ENCODE measurements at places on chromosomes 1 and 21.

DNA sequence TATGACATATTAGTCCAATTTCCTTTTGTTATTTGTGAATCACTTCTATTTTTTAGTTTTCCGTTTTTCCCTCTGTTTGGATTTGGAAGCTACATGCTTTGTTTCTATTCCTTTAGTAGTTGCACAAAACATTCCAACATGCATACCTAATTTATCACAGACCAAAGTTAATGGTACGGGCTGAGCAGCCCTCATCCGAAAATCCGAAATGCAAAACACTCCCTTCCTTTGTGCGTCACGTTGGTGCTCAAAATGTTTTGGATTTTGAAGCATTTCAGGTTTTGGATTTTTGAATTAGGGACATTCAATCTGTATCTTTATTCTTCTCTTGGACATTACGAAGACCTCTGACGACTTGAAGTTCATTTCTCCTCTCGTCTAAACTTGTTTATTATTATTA lies 124.8 kb downstream of the PCNX2 start:
- no peak for DNase-seq

- DNase-seq = no peak
Measured at GRCh38 chr1:9700340-9700739, 48.8 kb downstream of the PIK3CD start.

DNA sequence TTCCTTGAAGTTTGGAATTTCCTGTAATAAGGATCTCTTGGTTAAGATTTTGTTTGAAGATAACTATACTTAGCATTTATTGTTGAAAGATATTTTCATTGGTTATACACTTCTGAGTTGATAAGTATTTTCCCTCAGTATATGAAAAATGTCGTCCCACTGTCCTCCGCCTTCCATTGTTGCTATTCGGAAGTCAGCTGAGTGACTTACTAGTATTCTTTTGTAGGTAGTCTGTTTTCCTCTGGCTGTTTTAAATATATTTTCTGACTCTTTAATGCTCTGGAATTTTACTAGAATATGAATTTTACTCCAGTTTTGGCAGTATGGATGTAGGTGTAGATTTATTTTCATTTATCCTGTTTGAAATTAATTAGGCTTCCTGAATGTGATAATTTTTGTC lies 498.7 kb upstream of the NFIA start:
- no peak for DNase-seq

GRCh38 chr1:232704694-232705680 lies 75.1 kb upstream of the SIPA1L2 start:
- DNase-seq = no peak

DNA sequence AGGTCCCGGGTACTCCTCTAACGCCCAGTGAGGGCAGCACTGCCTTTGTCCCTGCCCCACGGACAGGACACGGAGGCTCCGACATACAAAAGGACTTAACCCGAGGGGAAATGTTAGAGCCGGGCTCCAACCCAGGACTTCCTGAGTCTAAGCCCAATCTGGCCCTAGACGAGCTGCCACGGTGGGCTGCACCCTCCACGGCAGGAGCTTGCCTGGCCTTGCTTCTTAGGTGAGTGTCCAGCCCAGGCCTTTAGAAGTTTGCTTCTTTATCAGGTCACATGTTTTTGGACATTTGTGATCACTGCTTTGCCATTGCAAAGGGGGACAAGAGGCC lies 11.0 kb upstream of the TMEM200B start:
- no peak for DNase-seq
